Stimulated activated CD4-positive, alpha-beta T cell treated with anti-CD3 and anti-CD28 coated beads, Interleukin-12 subunit alpha, Interleukin-12 subunit beta, amount 100 ng/mL, for 4 hours (primary cell): ENCODE measurements at places on chromosomes 2 and 18.

- no peak for DNase-seq
These were observed 26.9 kb upstream of the TNS1 start for GRCh38 chr2:218029366-218030360.

DNA sequence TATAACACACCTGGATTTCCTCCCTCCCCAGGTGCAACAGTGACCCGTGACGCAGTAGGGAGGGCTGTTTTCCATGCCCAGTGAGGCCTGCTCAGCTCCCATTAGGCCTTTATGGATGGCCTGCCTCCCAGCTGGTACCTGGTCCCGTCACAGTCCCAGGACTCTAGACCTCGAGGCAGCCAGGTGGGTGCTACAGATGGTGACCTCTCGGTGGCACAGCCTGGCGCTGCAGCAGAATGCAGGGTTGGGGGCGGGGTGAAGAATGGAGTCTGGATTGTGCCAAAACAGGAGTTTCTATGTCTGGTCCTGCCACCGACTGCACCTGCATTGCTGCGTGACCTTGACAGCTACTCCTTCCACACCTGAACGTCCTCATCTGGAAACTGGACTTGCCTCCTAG is 18.0 kb upstream of the YWHAQ start:
- no peak for DNase-seq

GRCh38 chr2:107747964-107748583 is 78.6 kb upstream of the RGPD4 start:
- DNase-seq: no peak

- DNase-seq: no peak
These were observed 810.5 kb downstream of the SLC4A3 start for GRCh38 chr2:220437938-220438337.

DNA sequence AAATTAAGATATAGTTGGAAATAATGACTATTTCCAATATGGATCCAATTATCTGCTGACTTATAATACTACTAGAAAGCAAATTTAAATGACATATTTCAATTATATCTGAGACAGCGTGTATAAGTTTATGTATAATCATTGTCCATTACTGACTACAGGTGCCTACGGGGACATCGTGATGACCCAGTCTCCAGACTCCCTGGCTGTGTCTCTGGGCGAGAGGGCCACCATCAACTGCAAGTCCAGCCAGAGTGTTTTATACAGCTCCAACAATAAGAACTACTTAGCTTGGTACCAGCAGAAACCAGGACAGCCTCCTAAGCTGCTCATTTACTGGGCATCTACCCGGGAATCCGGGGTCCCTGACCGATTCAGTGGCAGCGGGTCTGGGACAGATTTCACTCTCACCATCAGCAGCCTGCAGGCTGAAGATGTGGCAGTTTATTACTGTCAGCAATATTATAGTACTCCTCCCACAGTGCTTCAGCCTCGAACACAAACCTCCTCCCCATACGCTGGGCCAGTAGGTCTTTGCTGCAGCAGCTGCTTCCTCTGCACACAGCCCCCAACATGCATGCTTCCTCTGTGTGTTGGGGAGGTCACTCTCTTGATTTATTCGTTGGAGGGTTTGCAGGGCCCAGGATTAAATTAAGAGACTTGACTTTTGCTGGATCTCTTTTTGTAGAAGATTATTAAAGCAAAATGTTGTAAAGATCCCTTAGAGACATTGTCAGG is 194.4 kb downstream of the RPIA start:
- no peak for DNase-seq

DNA sequence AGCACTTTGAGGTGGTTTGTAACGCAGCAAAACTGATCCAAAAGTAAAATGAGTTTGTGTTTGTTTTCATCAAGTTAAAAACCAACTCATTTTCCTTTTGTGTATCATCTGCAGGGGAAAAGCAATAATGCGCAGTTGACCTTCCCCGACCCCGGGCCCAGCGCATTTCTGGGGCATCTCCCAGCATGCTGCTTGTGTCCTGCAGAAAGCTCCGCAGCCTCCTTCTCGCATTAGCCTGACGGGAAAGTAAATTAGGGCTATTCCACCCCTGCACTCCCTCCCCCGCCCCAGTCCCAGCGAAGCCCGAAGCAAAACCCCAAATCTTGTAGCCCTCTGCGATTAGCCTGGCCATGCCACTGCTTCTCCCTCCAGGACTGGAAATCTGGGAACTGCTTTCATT is 82.0 kb upstream of the PPM1B start:
- DNase-seq: no peak

GRCh38 chr18:36770315-36770946 is 58.4 kb downstream of the TPGS2 start:
- DNase-seq: no peak
